ENCODE measurements at places on chromosomes 5 and 9. TPM values are rescaled to one million over a fixed set of nuclear protein-coding genes. Genes with fewer than 3 reads are reported as not detected.

CNTNAP3 gene
- 10.5 TPM for total RNA-seq

NR4A3 gene
- 42.2 TPM for total RNA-seq

CCL27 gene
- total RNA-seq: not detected

TUSC1 gene
- 11.4 TPM for total RNA-seq

BAAT gene
- not detected for total RNA-seq
